ENCODE measurements at places on chromosomes 16 and 17.

DNA sequence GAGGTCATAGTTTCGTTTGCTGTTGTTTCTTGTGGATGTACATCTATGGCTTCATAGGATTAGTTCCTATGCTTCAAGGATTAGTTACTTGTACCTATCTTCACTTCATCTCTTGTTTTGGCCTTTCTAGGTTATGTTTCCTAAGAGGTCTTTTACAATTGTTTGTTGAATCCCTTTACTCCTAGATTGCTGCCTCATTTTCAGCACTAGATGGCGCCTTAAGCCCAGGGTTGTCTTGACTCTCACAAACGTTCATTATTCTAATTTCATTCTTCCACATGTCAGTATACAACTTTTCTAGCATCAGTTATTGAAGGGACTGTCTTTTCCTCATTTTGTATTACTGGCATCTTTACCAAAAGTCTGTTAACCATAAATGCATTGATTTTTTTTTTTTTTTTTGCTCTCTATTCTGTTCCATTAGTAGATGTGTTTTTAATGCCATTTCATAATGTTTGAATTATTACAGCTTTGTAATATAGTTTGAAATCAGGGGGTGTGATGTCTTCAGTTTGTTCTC is 45.0 kb upstream of the NACA2 start:
- DNase-seq: peak; percentile 45

GRCh38 chr16:72073560-72074230 is 10.7 kb downstream of the HPR start:
- DNase-seq: no peak

DNA sequence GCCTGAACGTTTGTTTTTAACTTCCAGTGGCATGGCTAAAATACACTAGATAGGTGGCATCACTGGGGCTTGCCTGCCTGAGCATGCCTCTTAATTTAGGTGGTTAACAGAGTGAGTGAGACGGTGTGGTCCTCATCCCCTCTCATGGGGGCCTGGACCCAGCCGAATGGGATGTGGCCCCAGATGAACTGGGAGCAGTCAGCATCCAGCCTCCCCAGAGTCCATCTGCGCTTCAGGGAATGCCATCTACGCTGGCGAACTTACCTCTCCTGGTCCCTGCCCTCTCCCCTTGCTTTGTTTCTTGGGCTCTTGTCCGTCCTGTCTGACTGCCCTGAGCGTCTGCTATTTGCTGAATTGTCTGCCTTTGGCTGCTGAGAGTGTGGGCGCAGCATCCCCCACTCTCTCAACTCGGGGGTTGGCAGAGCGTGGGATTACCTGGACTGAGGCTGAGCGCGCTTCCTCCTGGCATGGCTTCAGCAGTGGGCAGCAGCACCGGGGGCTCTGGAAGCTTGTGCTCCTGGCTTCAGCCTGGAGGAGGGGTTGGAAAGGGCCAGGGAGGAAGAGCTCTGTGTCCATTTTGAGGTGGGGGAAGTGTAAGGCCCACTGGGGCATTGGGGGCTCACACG is 2.1 kb downstream of the RAB40C start:
- DNase-seq: no peak

DNA sequence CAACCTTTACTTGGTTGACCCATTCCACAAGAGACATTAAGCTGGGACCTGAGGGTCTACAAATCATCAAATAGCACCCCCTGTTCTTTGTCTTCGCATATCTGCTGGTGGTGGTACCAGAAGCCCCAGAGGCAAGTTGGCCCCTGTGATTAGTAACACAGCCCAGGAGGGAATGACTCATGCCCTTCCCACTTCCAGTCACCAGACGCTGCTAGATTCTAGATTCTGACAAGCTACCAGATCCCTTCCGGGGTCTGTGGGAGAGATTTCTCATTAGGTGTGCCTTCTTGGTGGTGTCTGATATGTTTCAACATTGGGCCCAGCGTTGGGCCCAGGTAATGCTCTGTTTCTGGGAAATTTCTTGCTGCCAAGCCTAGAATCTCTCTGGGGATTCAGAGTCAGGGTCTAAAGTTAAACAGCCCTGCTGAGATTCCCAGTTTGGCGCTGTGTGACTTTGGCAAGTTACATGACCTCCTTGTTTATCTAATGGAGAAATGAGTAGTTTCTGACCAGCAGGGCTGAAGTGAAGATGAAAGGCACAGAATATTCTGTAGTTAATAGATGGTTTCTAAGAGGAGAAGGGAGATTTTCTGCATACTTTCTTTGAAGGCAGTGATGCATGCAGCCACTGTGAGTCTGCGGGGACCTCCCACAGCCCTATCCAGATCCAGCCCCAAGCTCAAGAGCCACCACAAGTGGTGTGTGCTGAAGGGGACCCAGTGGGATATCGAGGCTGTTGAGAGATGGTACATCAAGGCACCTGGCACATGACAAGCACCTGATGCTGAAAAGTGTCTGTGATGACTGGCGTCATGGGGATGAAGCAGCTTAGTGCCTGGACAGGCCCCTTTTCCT is 3.9 kb downstream of the TRPV2 start:
- peak; percentile 79 for DNase-seq

GRCh38 chr17:31085563-31085962 is 9.2 kb upstream of the NF1 start:
- DNase-seq: no peak

GRCh38 chr16:1940273-1941161 is 2.5 kb downstream of the MSRB1 start:
- DNase-seq: no peak

GRCh38 chr17:48901241-48901640 is 7.0 kb upstream of the UBE2Z start:
- no peak for DNase-seq

DNA sequence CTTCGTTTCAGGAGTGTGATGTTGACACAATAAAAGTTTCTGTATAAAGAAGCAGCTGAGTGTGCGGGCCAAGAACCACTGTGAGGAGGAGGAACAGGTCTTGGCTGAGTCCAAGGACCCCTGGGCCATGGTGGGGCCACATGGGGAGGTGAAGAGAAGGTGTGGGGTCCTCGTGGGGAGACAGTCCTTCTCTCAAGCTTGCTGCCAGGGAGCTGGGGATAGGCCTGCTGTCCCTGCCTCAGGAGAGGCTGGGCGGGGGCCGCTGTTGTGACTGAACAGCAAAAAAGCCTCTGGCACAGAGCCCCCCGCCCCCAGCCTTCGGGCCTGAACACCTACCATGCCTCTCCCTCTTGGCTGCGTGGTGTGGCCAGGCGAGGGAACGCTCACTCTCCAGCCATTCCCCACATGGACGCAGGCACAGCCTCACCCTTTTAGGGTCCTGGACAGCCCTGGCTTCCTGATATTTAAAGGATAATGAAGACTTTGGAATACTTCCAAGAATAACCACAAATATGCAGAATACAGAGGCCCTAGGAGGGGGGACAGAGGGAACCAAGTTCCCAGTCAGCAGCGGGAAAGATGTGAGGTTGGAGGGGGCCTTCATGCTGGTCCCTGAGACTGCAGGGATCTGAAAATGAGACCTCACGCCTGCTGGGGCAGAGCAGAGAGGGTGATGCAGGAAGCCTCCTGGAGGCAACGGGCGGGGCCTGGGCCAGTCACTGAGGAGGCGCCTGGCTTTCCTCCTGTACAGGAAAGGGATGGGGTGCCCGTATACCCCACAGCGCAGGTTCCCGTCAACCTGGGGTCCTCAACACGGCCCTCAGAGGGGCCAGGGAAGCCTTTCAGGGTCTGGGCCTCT is 100.0 kb upstream of the CREBBP start:
- DNase-seq: peak; percentile 68

DNA sequence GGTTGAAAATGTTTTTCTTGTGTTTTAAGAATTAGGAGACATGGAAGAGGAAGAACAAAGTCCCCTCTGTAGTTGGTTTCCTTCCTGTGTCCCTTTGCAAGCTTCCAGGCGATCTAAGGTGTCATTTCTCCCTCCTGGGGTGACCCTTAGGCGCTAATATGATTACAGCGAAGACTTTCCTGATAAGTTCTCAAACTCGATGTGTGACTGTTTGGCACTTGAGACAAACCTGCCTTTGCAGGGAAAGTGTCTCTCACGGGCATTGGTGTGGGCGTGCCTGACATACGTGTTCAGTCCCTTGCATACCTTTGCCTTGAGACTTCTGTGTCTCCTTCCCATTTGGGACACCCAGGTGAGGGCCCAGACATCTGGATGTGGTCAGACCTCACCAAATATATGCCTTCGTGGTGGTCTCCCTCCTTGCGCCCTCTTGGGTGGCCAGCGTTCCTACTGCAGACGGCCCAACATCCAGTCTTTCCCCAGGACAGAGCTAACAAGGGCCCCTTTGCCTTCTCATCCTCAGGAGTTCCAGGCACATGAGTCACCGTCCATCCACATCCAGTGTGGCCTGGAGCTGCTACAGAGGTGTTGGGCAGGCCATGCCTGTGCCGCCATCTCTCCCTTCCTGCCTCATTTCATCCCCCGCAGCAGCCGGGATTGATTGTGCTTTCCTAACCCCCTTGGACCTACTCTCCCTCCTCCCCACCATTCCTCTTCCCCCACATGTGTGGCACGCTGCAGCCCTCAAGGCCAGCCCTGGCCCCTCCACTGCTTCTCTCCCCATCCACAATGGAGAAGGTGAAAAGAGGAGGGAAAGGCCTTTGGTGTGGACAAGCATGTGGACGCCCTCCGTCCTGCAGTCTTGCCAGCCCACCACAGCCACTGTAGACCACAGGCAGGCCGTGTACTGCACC is 3.1 kb upstream of the JPT2 start:
- DNase-seq: peak; percentile 88

- DNase-seq: no peak
Observed at GRCh38 chr16:50265716-50266336, 525 bp upstream of the ADCY7 start.

DNA sequence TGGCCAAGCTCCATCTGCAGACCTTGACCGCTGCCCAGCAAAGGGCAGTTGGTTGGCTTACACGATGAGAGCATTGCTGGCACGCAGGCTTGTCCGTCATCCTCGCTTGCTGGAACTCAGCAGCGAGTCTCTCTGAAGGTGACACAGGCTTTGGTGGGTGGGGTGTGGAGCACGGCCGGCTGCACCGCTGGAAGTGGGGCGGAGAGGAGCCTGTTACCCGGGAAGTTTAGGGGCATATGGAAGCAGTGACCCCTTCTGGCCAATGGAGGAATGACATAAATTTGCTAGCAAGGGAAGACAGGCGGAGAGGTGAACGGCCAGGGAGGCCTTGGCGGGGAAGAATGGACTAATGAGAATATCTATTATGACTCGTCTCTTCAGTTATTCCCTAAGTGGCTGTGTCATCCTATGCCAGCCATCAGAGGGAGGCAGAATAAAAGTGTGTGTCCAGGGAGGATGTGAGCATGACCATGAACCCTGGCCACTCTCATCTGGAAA is 65.9 kb upstream of the SDK2 start:
- peak; percentile 71 for DNase-seq

GRCh38 chr17:73228748-73229236 is 32.9 kb downstream of the CPSF4L start:
- peak; percentile 85 for DNase-seq

GRCh38 chr16:2969545-2970521 is 685 bp downstream of the PAQR4 start:
- peak; percentile 89 for DNase-seq

GRCh38 chr16:2596747-2597559 is 59.1 kb downstream of the PDPK1 start:
- DNase-seq: no peak

GRCh38 chr17:78722246-78722761 is 59.8 kb downstream of the CYTH1 start:
- no peak for DNase-seq

DNA sequence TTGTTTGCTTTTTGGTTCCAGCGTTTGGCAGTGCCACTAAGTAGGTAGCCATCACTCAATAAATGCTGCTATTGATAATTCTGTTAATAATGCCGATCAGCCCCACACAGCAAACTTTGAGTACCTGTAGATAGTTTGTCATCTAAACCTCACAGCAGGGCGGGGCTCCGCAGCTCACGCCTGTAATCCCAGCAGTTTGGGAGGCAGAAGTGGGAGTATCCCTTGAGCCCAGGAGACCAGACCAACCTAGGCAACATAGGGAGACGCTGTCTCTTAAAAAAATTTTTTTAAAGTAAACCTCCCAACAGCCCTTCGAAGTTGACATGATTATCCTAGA is 1.6 kb downstream of the BFAR start:
- DNase-seq: no peak

GRCh38 chr16:76748461-76749348 is 442.3 kb upstream of the MON1B start:
- DNase-seq: no peak

DNA sequence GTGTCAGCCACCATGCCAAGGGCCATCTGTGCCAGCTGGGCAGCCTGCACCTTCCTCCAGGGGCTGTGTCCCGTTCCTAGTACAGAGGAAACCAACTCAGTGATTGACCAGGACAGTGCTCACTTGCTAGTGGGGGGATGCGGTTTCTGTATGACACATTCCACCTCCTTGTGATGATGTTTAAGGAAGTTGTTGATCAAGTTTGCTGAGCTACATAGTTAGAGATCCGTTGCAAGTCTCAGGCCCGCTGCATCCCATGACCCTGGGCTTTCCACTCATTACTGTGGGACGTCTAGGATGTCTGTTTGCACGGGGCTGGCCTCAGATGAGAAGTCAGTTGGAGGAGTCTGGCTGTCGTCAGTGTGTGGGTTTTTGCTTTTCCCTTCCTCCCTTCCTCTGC is 33.6 kb downstream of the RNF213 start:
- DNase-seq: no peak

DNA sequence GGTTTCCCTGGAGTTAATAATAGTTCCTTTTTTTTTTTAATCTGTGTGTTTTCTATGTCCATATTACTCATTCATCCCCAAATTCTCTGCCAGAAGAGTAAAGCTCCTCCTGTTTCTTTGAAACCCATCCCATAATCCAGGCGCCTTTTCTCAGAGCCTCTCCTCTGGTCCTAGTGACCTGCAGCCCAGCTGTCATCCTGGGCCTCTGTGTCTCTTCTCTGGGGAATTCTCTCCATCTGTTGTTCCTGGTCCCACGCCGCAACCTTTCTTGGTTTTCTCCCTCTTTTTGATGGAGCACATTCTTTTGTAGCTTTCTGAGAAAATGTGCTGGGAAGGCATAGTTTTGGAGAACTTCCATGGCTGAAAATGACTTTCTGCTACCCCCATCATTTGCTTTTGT is 10.2 kb downstream of the KATNB1 start:
- DNase-seq: no peak

DNA sequence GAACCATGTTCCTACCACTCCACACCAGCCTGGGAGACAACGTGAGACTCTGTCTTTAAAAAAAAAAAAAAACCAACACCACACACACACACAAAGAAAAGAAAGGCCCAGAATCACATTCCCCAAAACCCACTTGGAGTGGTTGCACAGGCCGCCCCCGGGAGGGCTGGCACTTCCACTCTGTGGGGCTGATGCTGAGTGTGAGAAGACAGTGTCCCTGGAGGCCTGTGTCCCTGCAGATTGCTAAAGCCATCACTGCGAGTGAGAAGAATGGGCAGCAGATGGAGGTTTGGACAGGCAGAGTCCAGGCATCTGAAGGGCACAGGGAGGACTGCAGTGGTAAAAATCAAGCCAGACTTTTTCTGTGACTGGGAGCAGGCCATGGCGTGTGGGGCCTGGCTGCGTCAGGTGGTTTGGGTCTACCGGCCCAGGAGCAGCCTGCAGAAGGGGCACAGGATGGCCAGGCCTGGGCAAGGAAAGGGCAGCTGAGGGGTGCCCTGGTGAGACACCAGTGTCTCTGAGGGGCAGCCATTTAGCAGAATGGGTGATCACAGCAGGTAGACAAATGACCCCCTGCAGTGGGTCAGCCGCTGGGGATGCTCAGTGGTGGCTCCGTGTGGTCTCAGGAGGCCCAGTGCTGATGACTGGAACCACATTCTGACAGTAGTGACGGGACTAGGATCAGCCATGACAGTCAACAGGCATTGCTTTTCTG is 13.1 kb downstream of the CTRB2 start:
- no peak for DNase-seq

- no peak for DNase-seq
Observed at GRCh38 chr17:8964801-8965393, 610 bp downstream of the PIK3R5 start.
